ENCODE measurements at places on chromosomes 1 and 21.

GRCh38 chr1:215433237-215433636 lies 133.9 kb upstream of the KCTD3 start:
- DNase-seq, result no peak

- no peak for DNase-seq
These were observed 143.1 kb downstream of the TGFBR3 start for GRCh38 chr1:91742848-91743292.

- DNase-seq, result no peak
These were observed 62.7 kb downstream of the ZC3H11B start for GRCh38 chr1:219550201-219550600.

DNA sequence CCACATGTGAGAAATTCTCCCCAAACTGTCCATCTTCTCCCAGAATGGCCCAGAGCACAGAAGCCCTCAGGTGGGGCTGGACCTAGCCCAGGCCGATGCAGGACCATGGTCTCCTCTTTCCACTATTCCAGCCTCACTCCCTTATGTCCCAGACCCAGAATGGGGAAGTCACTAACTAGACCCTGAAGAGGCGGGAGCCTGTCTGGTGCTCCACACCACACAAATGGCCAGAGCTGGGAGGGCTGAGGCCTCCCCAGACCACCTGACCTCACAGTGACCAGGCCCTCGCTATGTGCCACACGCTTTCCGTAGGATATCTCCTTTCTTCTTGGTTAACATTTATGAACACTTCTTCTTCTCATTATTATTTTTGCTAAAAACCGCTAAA lies 54.9 kb upstream of the EDN2 start:
- no peak for DNase-seq

DNA sequence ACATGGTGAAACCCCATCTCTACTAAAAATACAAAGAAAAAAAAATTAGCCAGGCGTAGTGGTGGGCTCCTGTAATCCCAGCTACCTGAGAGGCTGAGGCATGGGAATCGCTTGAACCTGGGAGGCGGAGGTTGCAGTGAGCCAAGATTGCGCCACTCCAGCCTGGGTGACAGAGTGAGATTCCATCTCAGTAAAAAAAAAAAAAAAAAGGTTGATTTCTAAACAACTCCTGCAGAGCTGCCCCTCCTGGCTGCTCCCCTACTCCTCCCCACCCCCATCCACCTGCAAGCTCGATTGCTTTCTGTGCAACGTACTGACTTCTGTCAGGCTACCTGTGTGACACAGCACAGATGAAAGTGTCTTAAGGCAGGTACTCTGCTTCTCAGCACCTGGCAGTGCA lies 13.3 kb downstream of the ETV3L start:
- DNase-seq, result no peak

DNA sequence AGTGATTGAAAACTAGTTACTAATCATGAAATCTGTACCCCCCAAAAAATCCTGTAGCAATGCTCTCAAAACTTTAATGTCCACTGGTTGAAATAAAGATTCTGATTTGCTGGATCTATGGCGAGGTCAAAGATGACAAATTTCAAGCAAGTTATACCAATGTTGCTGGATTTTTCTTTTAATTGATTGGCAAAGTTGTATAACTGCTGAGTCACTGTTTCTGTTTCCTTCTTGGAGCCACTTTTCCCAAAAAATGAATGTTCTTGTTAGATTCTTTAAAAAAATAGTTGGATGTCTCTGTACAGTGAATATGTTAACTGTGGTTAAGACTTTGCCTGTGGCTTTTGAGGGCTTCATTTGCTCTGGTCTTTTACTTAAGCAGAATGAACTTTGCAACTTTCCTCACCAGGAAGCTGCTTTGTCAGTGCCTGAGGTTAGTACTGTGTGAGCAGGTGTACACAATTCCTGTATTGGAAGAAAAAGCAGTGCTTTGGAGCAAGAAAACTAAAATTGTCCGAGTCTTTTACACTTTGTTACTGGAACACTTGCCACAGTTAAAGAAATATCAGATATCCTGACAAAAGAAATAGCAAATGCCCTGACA lies 1211.9 kb downstream of the MRPL39 start:
- no peak for DNase-seq
